Activated T-cell treated with anti-CD3 and anti-CD28 coated beads for 1 hour (primary cell): ENCODE measurements at places on chromosomes 16 and 17.
A peak's percentile ranks its signal among the peaks of the same experiment; 100 is the strongest.

GRCh38 chr17:54435966-54436365 lies 464.7 kb upstream of the TOM1L1 start:
- no peak for DNase-seq

- DNase-seq, result no peak
Observed at GRCh38 chr16:30736995-30737793, 11.0 kb upstream of the PHKG2 start.

DNA sequence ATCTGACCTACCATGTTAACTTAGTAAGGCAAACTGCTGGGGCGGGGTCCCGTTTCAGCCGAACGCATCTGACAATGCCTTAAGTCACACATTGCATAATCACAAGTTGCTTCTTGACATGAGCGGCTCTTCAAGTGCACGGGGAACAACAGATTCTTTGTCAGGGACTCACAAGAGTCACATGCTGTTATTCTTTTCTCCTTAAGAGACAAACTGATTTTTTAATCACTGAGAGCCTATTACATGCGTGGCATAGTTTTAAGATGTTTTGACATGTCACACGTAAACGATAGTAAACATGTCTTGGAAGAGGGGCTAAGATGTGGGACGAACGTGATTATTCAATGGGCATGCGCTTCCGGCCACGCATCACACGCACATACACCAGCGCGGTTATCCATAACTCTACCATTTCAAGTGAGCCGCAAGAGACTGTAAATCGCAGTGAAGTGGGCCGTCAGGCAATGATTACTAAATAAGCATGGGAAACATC lies 63.4 kb downstream of the ADCY9 start:
- DNase-seq, result no peak

DNA sequence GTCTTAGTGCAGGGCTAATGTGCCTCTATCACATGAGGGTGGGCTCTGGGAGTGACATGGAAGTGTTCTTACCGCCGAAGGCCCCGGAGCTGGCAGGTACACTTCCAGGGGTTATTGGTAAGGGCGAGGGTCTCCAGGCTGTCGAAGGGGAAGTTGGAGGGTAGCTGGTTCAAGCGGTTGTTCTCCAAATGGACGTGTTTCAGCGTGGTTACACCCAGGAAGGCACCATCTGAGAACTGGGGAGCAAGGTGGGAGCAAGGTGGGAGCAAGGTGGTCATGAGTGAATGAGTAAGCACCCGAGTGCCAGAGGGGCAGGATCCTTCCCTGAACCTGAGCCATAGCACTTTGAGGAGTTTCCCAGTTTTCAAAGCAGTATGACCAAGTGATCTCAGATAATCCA lies 3.0 kb downstream of the CHAD start:
- no peak for DNase-seq

DNA sequence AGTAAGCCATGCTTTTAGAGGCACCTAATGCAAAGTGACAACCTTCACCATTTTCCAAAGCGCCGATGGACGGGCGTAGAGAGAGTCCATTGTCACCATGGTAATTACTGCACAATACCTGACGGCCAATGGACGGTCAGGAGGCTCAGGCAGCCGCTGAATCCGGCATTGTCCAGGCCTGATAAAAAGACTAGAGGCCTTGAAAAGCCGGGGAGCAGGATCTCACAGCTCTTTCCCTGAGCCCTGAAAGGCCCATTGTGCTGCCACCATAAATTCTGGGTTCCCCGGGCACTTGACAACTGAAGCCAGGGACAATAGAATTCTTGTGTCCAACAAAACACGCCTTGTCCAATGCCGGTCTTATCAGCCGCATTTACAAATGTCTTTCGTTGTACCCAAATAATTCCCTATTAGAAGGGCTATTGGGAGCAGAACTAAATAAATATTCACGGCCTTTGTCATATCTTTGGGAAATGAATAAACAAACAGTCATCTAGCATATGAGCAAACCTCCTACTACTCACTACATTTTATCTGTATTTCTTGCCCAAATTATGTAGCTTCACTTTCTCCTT lies 62.4 kb downstream of the CDH11 start:
- no peak for DNase-seq

DNA sequence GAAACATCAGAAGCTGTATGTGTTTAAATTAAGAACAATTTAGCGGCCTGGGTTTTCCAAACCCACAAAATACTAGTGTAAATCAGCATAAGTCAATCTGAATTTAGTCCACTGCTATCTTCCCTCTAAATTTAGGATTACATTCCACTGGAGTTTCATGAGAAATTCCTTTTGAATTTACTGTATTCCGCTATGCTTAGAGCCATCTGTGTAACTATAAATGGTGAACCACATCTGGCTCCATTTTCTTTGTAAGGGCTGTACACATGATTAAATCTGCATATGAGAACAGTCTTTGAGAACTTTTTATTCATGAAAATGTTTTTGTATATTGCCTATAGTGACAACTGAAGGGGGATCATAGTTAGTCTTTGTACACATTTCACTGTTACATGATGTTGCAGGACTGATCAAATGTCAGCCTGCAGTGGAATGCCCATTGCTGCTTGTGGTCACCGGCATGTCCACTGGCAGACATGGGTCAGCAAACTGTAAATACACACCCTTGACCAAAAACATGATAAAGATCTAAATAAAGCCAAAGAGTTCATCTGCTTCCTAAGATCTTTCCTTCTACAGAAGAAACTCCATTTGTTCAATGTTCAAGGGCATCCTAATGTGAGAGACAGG lies 36.8 kb downstream of the RPGRIP1L start:
- DNase-seq, result no peak

DNA sequence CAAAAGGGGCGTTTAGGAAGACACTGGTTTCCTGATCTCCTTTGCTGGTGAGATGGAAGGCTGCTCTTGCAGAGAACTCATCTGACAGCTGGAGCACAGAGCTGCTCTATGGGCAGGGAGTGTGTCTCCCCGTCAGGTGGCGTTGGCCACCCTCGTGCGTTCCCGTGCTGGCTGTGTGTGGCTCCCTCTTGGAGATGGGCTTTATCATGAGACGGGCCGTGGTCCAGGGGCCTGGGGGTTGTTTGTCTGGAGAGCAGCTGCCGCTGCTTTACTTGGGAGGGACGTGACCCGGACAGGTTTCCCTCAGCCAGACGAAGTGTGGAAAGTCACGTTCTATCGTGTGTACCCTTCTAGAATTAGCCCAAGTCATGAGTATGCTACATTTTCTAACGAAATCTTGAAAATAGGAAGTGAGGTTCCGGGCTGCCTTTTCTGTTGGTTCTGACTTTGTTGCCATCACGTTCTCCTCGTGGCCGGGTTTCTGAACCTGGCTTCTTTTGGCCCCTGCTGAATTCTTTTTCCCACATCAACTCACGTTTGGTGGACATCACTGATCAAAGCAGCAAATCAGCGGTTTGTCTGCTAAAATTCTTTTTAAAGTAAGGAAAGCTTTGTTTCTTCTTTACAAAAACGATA lies 105.6 kb upstream of the CHMP6 start:
- no peak for DNase-seq

DNA sequence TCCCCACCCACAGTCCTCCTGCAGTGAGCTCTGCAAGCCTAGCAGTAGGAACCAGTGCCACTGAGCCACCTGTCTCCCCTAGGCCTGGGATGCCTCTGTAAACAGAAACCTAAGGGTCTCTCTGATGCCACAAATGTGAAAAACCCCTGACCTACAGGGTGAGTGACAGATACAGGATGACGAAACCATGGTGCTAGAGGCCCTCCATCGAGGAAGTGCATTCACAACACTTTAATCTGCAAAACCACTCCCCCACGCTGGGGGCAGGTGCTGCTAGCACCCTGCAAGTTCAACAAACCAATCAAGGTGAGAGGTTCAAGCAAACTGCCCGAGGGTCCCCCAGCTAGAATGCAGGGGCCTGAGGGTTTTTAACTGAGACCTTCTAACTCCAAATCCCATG lies 59.5 kb downstream of the CDYL2 start:
- DNase-seq, result no peak

DNA sequence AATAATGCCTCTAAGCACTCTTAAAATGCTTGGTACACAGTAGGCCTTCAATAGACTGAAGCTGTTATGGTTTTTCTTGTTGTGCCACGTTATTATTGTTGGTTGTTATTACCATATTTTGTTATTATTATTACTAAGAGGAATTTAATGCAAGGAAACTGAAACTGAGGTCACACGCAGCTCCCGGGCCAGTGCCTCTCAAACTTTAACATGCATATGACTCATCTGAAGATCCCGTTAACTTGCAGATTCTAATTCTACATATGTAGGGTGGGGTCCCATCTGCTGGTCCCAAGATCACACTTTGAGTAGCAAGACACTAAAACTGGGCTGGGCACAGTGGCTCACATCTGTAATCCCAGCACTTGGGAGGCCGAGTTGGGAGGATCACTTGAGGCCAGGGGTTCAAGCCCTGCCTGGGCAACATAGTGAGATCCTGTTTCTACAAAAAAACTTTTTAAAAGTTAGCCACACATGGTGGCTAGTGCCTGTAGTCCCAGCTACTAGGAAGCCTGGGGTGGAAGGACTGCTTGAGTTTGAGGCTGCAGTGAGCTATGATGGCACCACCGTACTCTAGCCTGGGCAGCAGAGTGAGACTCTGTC lies 888 bp downstream of the ACSM5 start:
- no peak for DNase-seq

GRCh38 chr16:23821467-23821866 lies 14.3 kb upstream of the PRKCB start:
- no peak for DNase-seq

DNA sequence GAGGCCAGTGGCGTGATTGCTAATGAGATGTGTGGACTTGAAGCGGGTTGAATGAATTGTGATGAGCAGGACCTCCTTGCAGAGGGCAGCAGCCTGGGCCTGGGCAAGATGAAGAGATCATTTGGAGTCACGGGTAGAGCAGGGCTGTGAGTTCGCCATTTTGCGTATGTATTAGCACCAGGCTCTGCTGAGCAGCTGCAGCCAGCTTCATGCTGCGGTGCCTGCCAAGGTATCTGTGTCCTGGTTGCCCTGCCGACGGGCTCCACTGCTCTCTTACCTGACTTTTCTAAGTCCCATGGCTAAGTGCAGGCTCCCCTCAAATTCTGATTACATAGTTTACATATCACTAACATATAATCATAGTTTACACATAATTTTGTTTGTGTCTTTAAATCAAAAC lies 295.7 kb downstream of the SNX29 start:
- DNase-seq, result no peak

DNA sequence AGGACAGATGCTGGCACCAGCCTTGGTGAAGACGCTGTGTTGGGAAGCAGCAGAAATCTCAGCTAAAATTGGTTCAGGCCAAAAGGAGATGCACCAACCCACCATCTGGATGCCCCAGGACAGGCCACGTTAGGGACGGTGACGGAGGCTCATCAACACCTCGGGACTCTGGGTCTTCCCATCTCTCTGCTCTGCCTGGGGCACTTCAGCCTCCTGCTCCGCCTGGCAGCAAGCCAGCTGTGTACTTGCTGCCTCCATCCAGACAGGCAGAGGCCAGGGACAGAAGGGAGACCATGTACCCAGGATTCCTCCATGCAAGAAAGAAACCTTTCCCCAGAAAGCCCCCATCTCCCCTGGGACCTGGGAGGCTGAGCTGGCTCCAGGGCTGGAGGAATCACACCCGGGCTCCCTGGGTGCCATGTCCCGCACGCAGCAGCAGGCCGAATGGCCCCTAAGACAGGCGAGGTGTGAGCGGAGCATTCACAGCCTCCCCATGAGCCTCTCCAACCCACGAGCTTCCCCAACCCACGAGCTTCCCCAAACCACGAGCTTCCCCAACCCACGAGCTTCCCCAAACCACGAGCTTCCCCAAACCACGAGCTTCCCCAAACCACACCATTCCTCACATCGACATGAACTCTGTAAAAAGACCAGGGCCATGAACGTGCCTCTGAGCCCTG lies 274.5 kb downstream of the C16orf95 start:
- no peak for DNase-seq

- peak; percentile 76 for DNase-seq
Observed at GRCh38 chr16:47141773-47142485, 1.8 kb downstream of the NETO2 start.
